ENCODE measurements at places on chromosomes 7 and 10.

DNA sequence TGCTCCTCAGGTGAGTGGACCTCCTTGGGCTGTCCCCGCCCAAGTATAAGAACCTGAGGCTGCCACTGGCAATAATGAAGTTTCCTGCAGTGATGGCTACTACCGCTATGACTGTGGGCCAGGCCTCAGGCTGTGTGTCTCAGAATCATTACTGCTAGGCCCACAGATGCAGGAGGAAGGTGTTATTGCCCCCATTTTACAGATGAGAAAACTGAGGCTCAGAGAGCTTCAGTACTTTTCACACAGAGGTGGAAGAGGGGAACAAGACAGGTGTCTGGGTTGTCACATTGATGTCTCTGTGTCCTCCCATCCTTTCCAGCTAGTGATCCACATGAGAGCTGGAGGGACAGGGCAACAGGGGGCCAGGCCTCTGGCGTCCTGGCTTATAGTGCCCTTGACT lies 155.2 kb downstream of the CDH23 start:
- DNase-seq, result no peak

- DNase-seq, result no peak
Observed at GRCh38 chr7:22561321-22561811, 61.4 kb upstream of the STEAP1B start.

DNA sequence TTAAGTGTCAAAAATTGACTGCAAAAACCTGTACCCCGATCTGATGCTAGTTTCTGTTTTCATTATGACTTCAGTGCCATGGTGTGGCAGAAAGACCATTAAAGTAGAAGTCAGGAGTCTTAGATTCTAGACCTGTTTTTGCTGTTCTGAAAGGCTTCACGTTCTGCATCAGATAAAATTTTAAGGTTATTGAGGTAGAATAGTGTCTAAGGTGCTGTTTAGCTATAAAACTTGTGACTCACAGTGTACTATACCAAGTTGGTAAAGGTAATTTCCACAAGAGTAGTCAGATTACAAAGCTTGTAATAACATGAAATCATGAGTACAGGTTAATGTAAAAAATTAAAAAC lies 38.6 kb downstream of the ZNRF2 start:
- no peak for DNase-seq

DNA sequence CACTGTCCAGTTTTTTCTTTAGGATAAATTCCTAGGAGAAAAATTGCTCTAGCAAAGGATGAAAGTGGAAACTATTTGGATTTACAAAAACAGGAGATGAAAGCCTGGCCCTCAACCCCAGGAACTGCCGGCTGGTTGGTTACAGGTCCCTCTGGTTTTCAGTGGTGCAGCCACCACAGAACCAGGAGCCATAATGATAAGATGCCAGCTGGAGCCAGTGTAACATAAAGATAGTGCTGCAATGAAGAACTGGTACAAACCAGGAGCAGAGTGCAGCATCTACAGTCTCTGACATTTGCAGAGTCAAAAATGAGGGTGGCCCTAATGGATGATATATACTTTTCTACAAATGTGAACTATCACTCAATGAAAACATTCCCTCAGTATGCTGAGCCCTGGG lies 20.4 kb upstream of the NUP42 start:
- no peak for DNase-seq

- no peak for DNase-seq
Observed at GRCh38 chr7:91228927-91229558, 35.2 kb upstream of the FZD1 start.

GRCh38 chr7:50272808-50273207 lies 31.7 kb upstream of the IKZF1 start:
- no peak for DNase-seq

DNA sequence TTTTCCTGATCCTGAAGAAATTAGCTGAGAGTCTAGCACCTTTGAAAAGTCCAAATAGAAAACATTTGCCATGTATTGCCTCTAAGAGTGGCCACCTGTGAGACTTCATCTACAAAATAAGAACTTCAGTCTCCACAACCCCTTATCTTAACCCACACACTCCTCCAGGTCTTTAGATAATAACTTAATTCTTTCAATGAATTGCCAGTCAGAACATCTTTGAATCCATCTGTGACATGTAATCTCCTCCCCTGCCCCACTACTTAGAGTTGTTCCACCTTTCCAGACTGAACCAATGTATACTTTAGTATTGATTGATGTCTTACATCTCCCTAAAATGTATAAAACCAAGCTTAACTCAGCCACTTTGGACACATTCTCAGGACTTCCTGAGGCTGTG lies 84.4 kb upstream of the FAM171A1 start:
- DNase-seq, result no peak

DNA sequence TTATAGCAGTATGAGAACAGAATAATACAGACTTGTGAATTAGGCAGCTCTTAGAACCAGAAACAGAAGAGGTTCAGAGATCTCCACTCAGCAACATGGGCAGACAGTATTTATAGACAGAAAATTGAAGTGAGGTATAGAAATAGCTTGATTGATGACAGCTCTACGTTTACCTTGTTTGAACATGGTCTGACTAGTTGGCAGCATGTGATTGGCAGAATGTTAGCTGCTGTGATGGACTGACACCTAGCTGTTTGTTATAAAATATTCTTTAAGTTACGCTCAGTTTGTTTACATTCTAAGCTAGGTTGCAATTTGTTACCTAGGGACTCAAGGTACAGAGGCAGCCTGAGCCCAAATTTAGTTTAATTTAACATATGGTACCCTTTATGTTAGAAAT lies 73.7 kb upstream of the TMEM229A start:
- DNase-seq, result no peak

- DNase-seq, result no peak
Observed at GRCh38 chr7:90605055-90605454, 8.9 kb downstream of the CDK14 start.

GRCh38 chr10:33042565-33042964 lies 84.5 kb upstream of the ITGB1 start:
- no peak for DNase-seq

DNA sequence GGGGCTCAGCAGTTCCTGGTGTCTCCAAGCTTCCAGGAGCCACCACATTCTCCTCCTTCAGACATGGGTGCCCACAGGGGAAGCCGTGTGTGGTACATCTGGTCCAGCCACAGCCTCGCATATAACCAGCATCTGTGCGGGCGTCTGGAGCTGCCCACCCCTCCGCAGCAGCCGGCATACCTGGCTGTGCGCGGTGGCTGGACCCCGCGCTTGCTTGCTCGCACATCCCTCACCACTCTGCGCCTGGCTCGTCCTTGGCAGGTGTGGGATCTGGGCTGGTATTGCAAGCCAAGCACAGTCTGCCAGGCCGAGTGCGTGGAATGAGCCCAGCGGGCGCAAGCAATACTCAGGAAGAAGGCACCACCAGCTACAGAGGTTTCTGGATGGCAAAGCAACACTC lies 117.7 kb upstream of the MBL2 start:
- no peak for DNase-seq

DNA sequence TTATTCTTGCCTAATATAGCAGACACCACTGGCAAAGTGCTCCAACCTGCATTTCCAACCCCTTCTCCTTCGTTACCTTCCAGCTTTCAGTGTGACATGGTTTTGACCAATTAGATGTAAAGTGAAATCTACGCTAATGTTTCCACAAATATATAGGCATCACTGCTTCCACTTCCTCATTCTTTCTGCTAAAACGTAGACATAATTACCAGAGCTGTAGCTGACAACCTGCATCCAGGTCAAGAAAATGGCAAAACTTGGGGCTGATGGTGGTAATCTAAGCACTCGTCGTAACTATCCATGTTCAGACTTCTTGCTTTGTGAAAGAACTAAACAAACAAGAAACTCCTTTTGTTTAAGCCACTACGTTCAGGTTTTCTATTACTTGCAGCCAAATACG lies 41.8 kb upstream of the COL1A2 start:
- DNase-seq, result no peak

GRCh38 chr10:79410315-79411094 lies 34.9 kb downstream of the ZCCHC24 start:
- no peak for DNase-seq

DNA sequence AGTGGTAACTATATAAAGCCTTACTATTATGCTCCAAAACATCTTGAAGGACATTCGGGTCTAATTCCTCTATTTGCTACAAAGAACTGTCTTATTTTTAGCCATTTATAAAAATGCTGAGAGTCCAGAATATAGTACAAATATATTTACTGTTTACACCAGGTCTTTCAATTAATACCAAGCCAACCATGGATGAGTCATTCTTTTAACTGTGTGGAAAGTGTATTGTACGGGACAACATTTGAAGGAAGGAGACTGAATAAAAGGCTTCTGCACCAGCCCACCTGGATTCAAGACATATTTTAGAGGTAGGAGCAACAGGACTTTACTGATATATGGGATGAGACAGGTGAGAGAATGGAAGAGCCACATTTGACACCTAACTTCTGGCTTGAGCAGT lies 35.4 kb downstream of the MASTL start:
- no peak for DNase-seq

- peak; percentile 15 for DNase-seq
Observed at GRCh38 chr10:33134011-33134751, 176.2 kb upstream of the ITGB1 start.

DNA sequence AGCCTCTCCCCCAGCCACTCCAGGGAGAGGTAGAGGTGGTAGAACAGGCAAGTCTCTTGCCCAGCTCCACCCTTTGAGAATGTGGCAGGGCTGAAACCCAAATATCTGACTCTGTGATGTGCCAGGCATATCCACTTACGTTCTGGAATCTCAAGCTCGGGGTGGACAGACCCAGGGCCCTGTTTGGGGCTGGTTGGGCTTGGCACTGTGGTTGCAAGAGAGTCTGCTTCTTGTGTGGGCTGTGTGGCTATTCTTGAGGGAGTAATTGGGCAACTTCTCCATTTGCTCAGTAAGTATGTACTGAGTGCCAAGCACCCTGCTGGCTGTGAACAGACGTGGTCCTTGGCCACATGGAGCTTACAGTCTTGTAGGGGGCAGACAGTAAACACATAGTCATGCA lies 4.7 kb downstream of the UBTD1 start:
- DNase-seq, result peak; percentile 51

GRCh38 chr7:2884161-2884560 lies 40.1 kb upstream of the GNA12 start:
- DNase-seq, result no peak

GRCh38 chr10:116170815-116171250 lies 102.2 kb downstream of the GFRA1 start:
- DNase-seq, result no peak

- DNase-seq, result no peak
Observed at GRCh38 chr10:69958556-69958902, 94.1 kb upstream of the MACROH2A2 start.

GRCh38 chr10:132540456-132540855 lies 2.9 kb downstream of the INPP5A start:
- no peak for DNase-seq

DNA sequence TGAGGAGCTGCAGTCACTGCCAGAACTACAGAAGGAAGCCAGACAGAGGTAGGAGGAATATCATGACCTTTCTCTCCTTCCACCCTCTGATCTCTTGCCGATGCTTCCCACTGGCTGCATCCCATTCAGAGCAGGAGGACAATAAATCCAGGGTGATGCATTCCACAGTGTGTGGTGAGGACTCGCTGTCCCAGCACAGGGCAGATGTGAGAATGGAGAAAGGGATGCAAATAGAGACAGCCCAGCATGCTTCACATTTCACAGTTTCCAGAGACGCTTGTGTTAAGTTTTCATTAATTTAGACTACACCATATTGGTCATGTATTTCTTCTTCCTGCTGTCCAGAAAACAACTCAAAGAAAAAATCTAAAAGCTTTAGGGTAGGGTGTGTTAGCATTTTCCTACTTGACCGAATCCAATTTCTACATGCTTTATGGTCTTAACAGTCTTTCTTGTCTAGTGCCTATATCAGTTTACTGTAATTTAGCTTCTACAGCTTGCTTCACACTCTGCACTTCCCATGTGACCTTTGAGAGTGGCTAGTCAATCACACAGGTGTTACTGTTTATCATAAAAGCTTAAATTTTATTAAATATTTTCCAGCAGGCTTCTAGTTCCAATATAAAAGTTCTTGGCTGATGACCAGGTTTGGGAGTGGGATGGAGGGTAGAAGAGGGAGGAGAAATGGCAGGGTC lies 155.6 kb downstream of the RAPGEF5 start:
- DNase-seq, result no peak

GRCh38 chr10:11357439-11357838 lies 254.0 kb downstream of the USP6NL start:
- DNase-seq, result no peak

- peak; percentile 83 for DNase-seq
Observed at GRCh38 chr7:131781-132482, 60.4 kb upstream of the FAM20C start.

- DNase-seq, result no peak
Observed at GRCh38 chr10:72250666-72251065, 23.1 kb upstream of the DDIT4 start.

- no peak for DNase-seq
Observed at GRCh38 chr7:30865821-30866220, 45.8 kb upstream of the AQP1 start.

- DNase-seq, result no peak
Observed at GRCh38 chr10:42654419-42654818, 16.0 kb upstream of the ZNF33B start.

DNA sequence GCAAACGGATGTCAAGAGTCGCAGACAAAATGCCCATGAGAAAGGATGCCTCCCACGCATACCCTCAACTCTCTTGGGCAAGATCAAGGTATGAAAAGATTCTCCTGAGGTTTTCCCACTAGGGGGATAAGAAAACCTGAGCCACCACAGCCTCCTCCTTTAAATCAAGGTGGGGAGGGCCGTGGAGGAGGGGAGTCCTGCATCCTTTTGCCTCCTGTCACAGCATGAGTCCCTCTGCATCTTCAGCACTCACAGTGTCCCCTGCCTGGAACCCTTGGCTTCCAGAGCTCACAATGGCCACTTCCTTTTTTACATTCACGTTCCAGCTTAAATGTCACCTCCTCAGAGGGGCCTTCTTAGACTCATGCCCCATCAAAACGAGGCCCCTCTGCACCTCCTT lies 207.6 kb downstream of the GLI3 start:
- DNase-seq, result no peak

- DNase-seq, result no peak
Observed at GRCh38 chr7:13846386-13846785, 143.1 kb downstream of the ETV1 start.

DNA sequence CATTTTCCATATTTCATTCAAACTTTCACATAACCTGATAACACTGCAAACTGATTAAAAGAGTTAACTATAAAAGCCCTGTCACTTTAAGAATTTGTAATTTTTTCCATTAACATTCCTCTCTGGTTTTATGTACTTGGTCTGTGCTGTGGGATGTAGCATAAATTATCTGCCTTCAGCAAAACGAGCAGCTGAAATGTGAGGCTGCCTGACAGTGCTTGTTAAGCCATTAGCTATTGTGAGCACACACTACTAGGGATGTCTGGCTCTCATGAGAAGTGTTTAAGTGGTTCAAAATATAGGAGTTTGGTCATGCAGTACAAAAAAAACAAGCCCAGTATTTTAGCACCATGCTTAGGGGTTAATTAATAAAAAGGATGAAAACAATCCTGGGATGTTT lies 63.0 kb downstream of the HOXA1 start:
- no peak for DNase-seq
